ENCODE measurements at places on chromosomes 11 and 22.
A peak's percentile ranks its signal among the peaks of the same experiment; 100 is the strongest.

- DNase-seq: no peak
Observed at GRCh38 chr11:57073128-57073527, 84.4 kb downstream of the OR5AK2 start.

DNA sequence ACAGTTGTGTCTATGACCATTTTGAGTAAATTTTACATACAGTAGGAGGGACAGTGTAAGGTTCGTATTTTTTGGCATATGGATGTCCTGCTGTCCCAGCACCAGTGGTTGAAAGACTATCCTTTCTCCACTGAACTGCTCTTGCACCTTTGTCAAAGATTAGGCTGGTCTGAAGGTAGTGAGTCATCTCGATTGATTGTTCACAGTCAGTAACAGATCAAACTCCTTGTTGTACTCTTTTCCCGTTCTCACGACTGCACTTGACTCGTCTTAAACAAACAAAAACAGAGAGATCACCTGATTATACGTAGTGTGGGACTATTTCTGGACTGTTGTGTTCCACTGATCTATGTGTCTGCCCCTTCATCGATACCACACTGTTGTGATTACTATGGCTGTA, 77.1 kb downstream of the DGCR2 start:
- no peak for DNase-seq

- peak; percentile 70 for DNase-seq
Observed at GRCh38 chr11:46242952-46243795, 34.3 kb upstream of the CREB3L1 start.

DNA sequence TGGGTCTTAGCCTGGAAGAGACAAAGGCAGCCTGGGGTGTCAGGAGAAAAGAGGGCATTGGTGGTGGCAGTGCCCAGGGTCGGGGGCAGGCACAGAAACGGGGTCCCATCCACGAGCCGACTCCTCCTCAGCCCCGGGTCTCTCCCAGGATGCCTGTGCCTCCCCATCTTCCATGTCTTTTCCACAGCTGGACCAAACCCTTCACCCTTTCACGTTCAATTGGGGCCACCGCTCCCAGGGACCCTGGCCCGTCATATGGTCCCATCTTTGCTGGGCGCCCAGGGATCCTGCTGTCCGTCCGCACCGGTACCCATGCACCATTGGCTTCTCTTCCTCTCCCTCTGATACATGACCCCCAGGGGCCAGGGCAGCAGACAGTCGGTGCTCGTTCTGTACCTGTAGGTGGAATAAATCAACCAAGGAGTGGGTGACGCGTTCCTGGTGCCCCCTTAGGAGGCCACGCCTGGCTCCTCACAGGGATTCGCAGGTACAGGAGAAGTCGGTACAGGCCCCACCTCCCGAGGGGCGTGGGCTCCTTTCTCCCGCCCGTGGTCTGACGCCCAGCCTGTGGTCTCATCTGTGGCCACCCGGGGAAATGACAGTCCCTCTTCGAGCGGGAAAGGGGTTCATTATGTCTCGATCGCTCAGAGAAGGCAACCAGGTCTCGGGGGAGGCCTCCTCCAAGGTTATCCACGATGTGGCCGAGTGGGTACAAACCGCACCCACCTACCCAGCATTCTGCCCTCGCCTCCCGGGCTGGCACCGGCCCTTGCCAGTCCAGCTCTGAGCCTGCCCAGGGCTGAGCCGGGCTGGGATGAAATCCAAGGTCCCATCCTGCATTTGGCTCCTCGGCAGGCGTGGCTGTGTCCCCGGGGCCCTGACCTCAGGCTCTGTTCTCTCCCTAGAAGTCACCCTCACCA, 1493.6 kb downstream of the BRD1 start:
- DNase-seq: no peak

DNA sequence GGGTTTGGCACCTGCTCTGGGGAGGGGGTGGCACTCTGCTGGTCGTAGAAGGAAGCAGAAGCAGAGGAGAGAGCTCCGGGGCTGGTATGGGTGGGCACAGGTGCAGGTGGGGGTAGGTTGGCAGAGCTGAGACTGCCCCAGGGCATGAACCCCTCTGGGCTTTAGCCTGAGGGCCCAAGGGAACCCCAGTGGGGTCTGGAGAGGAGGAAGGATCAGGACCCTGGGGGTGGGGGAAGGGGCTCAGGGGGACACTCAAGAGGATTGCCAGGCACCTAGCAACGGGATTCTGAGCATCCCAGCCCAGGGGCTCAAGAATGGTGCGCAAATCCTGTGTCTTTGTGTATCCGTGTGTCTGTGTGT, 6.3 kb downstream of the ALDH3B2 start:
- no peak for DNase-seq

GRCh38 chr11:96263238-96263763, 79.7 kb downstream of the MAML2 start:
- peak; percentile 83 for DNase-seq

- no peak for DNase-seq
Observed at GRCh38 chr22:43295173-43295572, 48.0 kb downstream of the SCUBE1 start.

- no peak for DNase-seq
Observed at GRCh38 chr22:17035246-17035645, 27.2 kb upstream of the GAB4 start.

GRCh38 chr11:121063728-121064127, 37.3 kb upstream of the TECTA start:
- no peak for DNase-seq

DNA sequence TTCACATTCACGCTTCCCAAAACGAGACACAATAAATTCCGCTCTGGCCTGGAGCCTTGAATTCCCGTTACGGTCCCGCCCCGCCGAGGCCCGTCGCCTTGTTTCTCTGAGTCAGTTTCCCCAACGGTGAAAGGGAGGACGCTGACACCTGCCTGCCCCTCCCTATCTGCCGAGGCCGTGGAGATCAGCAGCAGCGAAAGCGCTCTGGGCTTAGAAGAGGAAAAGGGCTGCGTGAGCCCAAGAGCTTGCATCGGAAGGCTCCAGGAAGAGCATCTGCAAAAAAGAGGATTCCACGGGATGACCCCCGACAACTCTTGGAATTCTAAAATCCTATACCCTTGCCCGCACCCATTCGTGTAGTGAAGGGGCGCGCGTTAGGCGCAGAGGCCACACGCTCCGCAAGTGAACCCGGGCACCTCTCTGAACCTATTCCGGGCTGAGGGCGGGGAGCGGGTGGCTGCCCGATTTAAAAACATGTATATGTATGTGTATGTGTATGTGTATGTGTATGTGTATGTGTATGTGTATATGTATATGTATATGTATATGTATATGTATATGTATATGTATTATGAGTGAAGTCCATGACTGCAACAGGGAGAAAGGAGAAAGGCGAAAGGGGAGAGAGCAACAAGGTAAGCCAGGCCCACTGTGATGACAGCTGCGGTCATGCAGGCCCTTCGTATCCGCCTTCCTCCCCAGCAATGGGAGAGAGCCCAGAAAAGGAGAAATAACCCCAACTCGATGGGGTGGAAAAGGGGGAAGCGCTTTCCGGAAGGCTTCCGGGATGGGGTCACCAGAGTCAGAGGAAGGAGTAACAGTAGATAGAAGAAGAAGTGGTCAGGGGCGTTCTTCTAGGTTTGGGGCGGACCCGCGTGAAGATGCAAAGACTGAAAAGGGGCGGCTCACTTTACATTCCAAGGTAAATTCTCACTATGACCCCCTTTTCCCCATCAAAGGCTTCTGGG, 948 bp upstream of the MRTFA start:
- no peak for DNase-seq

DNA sequence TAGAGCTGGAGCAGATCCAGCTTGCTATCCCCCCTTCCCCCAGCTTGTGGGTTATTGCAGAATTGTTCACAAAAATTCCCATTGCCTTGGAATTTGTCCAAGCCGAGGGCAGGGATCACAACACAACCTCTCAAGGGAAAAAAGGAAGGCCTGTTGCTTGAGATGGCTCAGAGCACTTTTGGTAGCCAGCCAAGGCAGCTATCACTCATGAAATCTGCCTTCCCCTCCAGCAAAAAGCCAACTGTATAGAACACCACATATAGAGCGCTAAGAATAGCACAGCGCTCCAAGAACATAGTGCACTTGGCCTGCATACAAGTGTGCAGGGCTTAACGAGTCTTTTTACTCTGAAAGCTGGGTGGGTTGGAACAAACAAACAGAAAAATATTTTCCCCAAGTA, 46.2 kb downstream of the FAM83F start:
- no peak for DNase-seq

GRCh38 chr11:130729678-130730300, 186.5 kb downstream of the SNX19 start:
- DNase-seq: no peak

GRCh38 chr11:19294444-19294843, 53.7 kb upstream of the E2F8 start:
- no peak for DNase-seq

DNA sequence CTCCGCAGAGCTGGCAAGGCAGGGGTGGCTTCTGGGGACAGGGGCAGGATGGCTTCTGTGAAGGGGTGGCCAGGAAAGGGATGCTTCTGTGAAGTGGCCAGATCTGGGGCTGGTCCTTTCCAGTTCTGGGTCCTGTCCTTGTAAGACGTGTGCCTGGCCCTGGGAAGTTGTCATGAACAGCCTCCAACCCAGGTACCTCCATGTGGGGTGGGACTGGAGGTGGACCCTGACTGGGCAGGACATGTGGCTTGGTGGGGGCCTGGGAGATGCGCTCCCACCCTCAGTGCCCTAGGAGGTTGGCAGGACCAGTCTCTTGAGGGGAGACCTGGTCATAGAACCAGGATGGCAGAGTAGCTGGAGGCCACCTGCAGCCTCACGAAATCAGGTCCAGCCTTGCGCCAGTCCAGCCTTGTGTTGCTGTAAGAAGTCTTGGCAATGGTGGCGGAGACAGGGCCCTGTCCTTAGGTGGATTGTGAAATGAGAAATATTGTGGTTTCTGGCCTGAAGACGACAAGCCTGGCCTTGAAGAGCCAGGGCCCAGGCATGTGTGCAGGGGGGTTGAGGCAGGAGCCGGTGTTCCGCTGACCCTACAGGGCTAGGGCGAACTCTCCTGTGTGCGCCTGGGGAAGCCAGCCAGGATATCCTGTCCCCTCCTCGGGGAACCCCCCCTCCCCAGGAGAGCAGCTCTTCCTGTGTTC, 2.6 kb downstream of the KCNQ1 start:
- no peak for DNase-seq

- DNase-seq: no peak
Observed at GRCh38 chr11:81995889-81996288, 737.8 kb downstream of the FAM181B start.

GRCh38 chr11:83448686-83449085, 162.5 kb upstream of the CCDC90B start:
- DNase-seq: no peak

DNA sequence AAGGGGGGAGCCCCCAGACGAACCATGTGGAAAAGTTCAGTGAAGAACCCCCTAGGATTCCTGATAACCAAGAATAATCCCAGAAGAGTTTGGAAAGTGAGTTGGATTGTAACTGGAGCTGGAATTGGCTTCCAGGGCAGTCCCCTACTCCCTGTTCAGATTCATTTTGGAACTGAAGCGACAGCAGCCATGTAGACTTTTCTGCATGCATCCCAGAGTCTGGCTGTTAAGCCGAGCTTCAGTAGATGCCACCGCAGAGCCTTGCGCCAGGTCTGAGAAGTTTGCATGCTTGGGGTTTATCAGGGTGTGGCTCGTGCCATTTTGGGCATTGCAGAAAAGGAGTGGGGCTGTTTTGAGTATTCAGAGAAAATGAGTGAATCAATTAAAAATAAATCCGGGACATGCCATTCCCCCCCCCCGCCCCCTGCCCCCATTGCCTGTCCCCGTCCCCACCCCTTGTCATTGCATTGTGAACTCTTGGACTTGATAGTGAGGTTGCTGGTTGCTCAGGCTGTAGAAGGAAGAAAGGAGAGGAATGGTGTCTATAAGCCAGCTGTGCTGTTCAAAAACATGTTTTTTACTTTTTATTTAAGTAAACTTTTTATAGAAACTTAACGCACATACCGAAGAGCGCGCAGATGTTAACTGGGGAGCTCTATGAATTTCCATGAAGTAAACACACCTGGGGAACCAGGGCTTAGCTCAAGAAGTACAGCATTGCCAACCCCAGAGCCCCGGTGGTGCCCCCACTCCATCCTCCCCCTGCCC, 71.2 kb downstream of the LDLRAD3 start:
- DNase-seq: no peak

DNA sequence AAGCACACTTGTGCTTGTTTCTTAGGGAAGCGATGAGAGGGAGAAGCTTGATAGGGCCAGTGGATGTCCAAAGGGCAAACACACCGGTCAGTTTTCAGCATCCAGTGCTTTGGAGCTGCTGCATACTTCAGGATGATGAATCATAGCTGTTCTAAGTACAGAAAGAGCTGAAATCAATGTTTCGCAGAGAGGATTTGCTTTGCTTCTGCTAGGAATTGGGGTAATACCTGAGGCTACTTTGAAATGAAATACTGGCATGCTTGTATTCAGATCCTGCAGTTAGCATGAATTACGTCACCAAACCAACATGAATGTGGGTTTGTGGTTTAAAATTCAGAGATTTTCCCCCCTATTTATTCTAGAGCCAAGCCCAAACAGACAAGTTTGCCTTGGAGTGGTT, 41.7 kb upstream of the SC5D start:
- DNase-seq: no peak
